ENCODE measurements at places on chromosomes 12 and 14.

GRCh38 chr12:5078423-5078822 is 34.7 kb downstream of the KCNA5 start:
- no peak for DNase-seq

GRCh38 chr14:60184905-60185555 is 19.8 kb upstream of the DHRS7 start:
- DNase-seq, result peak; percentile 58

DNA sequence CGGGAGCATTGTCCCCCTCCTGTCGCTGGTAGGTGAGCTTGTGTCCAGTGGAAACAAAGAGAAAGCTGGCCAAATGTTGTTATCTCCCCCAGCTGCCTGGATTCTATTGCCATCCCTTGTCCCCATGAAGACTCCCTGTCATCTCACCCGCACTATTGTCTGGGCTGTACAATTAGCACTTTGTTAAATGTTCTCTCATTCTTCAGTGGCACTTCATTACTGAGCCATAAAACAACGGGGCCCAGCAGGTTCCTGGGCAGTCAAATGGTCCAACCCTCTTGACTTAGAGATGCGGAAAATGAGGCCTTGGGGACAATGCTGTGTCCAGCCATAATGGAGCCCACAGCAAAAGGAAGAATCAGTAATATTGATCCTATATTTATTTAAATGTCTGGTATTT is 13.2 kb upstream of the COL2A1 start:
- no peak for DNase-seq

GRCh38 chr14:60212503-60213371 is 36.3 kb upstream of the PPM1A start:
- no peak for DNase-seq

DNA sequence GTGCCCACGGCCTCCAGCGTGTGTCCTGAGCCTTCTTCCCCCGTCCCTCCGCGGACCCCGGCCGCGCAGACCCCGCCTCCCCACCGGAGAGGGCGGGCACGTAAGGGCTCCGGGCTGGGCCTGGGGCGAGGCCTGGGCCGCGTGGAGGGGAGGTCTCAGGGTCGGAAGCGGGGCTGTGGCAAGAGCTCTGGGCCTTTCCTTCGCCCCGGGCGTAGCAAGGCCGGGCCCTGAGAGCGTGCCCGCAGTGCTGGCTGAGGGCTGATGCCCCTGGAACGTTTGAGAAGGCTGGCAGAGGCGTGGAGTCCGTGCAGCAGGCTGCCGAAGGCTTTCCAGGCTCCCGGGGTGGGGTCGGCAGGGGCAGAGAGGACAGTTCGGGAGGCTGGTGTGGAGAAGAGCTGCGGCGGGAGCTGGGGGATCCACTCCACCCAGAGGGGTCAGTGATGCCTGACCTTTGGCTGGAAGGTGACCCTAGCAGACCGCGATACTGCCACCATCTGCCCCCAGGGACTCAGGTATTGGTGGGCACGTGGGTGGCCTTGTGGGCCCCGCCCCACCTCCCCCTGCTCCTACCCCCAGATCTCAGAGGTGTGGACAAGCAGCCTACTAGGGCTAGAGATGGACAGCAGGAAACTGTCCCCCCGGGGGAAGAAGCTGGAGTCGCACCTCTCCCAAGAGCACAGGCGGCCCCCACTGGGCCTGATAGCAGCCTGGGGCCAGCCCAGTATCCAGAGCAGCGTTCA is 558 bp downstream of the TEX22 start:
- DNase-seq, result peak; percentile 71

DNA sequence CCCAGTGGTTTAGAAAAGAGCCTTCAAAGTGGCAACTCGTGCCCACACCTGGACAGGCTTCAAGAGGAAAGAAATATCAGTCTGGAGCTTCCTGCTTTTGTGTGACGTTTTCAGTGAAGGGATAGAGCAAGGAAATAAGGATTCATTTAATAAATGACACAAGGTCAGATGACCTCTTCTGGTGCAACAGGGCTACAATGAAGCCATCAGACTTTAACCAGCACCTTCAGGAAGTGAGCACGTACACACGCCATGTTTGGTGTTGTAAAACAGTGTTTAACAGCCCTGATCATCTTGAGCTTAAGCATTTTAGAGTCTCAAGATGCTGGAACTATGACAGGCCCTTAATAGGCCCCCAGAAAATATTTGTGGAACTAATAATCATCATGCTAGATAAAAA is 59.1 kb downstream of the CCDC60 start:
- no peak for DNase-seq

GRCh38 chr12:71900091-71900490 is 38.6 kb upstream of the TPH2 start:
- peak; percentile 10 for DNase-seq

DNA sequence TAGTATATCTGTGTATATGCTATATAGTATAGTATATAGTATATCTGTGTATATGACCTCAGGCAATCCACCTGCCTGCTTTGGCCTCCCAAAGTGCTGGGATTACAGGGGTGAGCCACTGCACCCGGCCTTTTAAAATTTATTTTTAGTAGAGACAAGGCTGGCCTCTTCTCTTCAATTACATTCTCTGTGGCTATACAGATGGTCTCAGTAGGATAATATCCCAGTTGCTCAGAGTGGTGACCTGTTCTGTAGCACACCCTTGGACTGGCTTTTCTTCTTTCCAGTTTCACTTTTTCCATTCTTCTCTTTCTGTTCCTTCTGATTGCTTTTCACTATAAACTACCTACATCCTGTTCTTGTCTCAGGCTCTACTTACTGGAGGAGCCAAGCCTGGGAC is 3.1 kb upstream of the NFATC4 start:
- no peak for DNase-seq

DNA sequence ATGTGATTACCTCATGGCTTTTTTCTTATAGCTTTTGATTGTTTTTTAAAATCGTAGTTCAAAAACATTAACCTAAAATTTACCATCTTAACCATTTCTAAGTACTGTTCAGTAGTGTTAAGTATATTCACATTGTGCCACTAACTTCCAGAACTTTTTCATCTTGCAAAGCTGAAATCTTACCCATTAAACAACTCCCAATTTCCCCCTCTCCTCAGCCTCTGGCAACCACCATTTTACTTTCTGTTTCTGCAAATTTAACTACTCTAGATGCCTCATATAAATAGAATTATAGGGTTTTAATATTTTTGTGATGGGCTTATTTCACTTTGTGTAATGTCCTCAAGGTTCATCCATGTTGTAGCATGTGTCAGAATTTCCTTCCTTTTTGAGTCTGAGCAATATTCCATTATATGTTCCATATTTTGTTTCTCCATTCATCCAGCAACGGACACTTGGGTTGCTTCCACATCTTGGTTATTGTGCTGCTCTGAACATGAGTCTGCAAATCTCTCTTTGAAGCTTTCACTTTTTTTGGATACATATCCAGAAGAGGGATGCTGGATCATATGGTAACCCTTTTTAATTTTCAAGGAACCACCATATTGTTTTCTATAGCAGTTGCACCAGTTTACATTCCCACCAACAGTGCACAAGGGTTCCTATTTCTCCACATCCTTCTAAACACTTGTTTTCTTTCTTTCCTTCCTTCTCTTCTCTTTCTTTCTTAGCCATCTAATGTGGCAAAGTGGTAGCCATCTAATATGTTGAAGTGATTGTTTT is 5.0 kb downstream of the HIF1A start:
- DNase-seq, result no peak

DNA sequence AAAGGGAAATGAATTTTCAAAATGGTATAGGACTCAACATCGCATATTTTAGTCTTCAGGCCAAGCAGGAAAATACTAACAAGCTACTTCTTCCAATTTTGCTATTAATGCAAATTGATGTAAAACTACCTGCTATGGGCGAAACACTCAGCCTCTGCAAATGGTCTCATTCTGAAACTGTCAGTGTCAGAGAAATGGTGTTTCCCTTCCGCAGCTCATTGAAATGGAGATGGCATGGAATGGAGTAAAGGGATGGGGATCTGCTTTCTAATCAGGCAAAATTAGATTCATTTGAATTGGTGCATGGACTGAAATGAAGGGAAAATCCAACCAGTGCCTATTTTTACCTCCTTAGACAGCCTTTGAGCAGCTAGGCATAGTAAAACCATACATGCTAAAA is 80.4 kb upstream of the EEA1 start:
- DNase-seq, result no peak

- no peak for DNase-seq
These were observed 215.6 kb upstream of the ATP2B1 start for GRCh38 chr12:89924191-89924590.

GRCh38 chr12:806200-806791 is 53.9 kb downstream of the WNK1 start:
- DNase-seq, result peak; percentile 41
